ENCODE measurements at places on chromosomes 13 and 19.

- DNase-seq = no peak
Measured at GRCh38 chr13:97726664-97727280, 226.7 kb upstream of the IPO5 start.

GRCh38 chr13:75897386-75897785 is 261.3 kb downstream of the LMO7 start:
- no peak for DNase-seq

GRCh38 chr13:75470676-75471075 is 11.3 kb downstream of the TBC1D4 start:
- no peak for DNase-seq

DNA sequence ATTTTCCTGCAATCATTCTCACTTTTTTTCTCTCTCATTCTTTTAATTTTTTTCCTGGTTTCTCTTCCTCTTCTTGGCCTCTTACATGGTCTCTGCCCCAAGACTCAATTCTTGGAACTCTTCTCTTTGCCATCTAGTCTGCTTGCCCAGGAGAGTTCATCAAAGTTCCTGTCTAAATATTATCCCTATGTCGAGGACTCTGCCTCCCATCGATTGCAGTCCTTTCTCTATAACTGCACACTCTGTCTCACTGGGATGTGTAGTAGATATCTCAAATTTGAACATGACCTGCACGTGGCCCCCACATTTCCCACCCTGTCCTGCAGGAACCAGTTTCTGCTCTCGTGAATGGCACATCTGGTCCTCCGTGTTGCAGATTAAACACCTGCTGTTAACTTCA is 204.7 kb upstream of the TMTC4 start:
- DNase-seq = no peak

DNA sequence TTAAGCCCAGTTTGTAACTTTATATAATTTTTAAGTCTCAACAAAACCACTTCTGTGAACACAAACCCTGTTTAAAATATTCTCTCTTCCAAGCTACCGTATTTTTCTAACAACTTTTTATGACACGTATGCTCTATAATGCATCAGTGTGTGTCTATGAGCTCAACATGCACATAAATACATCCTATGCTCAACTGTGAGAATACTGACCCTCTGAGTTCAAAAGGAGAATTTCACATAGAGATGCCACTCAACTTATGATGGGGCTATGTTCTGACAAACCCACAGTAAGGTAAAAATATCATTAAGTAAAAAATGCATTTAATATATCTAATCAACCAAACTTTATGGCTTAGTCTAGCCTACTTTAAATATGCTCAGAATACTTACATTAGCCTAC is 1139.7 kb upstream of the SPRY2 start:
- DNase-seq = no peak

DNA sequence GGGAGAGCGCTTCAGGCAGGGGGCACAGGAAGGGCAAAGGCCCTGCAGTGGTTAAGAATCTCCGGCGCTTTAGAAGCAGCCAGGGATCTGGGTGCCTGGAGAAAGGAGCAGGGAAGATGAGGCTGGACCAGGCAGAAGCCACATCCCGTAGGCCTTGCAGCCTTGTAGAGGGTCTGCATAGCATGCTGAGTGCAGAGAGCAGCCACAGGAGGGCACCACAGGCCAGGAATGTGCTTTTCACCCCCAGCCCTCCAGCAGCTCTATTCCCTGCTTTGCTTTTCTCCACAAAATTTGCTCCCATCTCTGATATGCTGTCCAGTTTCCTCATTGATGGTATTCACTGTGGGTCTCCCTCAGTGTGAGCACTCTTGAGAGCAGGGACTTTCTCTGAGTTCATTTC is 5.7 kb downstream of the WDR62 start:
- DNase-seq = peak; percentile 21

GRCh38 chr19:4233282-4233853 is 4.0 kb downstream of the EBI3 start:
- peak; percentile 61 for DNase-seq

- no peak for DNase-seq
Measured at GRCh38 chr13:59951011-59951410, 212.7 kb downstream of the DIAPH3 start.

DNA sequence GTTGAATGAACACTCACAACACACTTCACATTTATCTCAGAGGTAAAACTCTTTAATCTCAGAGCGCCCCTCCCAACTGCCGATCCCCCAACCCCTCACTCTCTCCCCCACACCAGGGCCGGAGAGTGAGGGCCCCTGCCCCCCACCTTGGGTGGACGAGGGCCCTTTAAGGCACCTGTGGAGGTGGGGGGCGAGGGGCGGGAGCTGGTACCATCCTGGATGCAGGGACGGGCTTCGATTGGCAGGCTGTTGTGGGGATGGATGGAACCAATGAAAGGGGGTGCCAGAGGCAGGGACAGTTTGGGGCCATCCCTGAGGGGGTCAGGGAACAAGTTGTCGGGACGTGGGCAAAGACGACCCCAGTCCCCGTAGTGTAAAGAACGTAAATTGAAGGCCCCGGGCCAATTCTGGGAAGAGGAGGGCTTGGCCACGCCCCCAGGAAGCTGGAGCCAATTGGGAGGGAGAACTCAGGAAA is 1.7 kb upstream of the PNKP start:
- no peak for DNase-seq

DNA sequence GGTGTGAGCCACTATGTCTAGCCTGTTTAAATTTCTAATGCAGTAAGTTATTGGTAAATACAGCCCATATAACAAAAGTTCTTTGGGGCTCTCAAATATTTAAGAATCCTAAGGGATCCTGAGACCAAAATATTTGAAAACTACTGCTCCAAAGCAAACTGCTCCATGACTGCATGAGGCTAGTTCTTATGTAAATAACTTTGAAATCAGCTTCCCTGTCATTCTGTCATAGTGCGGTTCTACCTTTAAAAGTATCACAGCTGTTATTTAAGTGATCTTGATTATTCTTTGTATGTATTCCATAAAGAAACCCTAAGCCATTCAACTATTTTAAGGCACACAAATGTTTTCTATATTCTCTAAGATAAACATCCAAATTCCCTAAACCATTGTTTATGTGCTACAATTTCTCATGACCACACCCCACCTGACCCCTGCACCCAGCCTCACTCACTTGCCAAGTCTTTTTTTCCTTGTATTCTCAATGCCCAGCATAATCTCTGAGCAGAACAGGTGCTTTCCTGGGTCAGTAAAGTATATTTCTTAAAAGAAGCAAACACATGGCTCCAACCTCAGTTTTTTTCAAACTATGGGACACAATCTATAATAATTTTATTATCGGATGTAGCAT is 146.6 kb downstream of the RNF17 start:
- no peak for DNase-seq

- no peak for DNase-seq
Measured at GRCh38 chr13:39481491-39481890, 121.5 kb downstream of the LHFPL6 start.

DNA sequence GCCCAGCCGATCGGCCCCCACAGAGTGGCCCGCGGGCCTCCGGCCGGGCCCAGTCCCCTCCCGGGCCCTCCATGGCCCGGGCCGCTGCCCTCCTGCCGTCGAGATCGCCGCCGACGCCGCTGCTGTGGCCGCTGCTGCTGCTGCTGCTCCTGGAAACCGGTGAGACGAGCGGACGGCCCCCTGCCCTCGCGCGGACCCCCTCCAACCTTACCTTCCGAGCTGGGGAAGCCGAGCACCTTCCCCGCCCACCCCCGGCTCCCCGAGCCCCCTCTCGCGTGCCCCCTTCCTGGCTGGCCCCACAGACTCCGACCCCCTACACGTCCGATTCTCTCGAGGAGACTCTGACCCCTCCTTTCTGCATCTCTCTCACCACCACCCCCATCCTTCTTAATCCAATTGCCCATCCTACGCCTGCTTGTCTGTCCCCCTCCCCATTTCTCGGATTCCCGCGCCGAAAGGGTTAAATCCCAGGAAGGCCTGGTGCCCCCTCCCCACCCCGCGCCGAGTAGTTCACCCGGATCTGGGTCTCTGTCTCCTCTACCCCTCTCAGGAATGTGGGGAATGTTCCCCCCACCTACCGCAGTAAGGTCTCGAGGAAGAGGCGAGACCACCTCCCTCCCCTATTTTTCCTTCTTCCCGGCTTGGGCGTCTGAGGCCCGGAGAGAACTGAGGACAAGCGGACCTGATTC is 502 bp downstream of the NECTIN2 start:
- no peak for DNase-seq

DNA sequence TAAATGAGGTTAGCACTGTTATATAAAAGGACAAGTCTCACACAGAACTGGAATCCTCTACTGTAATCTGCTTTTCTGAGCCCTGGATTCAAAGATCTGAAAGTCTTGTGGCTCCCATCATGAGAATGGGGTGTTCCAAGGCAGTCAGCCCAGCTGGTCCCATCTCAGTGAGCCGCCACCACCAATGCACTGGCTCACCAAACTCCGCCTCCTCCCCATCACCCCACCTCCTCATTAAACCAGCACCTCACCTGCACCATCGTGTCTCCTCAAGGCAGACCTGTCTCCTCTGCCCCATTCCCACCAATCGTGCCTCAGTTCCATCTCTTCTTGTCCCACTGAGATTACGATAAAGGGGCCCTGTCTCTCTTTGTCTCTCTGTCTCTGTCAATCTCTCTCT is 166.7 kb downstream of the USP12 start:
- no peak for DNase-seq

DNA sequence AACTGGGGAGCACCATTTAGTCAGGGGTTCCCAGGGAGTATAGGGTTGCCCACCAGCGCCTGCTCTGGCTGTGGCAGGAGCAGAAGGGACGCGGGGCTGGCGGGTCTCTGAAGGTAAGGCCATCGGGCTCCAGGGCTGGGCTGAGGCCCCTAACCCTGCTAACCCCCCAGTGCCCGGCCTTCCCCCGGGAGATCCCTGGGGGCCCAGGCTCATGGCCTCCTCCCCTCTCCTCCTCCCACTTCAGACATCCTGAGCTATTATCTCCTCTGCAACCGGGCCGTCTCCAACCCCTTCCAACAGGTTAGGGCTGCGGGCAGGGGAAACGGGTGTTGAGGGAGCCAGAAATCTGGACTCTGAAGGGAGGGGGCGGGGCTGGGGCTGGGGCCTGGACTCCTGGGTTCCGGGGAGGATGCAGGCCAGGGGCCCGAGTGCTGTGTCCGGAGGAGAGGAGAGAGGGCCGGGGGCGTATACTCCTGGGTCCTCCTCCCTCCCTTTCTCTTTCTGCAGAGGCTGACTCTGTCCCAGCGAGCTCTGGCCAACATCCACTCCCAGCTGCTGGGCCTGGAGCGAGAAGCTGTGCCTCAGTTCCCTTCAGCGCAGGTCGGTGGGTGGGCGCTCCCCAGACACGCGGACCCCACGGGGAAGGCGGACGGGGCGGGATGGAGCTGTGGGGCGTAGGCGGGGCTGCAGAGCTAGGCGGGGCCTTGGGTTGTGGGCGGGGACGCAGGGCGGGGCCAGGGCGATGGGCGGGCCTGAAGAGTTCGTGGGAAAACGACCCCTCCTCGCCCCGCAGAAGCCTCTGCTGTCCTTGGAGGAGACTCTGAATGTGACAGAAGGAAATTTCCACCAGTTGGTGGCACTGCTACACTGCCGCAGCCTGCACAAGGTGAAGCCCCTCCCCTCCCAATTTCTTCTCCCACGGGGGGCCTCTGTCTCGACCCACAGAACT is 15.3 kb downstream of the TTYH1 start:
- peak; percentile 50 for DNase-seq

DNA sequence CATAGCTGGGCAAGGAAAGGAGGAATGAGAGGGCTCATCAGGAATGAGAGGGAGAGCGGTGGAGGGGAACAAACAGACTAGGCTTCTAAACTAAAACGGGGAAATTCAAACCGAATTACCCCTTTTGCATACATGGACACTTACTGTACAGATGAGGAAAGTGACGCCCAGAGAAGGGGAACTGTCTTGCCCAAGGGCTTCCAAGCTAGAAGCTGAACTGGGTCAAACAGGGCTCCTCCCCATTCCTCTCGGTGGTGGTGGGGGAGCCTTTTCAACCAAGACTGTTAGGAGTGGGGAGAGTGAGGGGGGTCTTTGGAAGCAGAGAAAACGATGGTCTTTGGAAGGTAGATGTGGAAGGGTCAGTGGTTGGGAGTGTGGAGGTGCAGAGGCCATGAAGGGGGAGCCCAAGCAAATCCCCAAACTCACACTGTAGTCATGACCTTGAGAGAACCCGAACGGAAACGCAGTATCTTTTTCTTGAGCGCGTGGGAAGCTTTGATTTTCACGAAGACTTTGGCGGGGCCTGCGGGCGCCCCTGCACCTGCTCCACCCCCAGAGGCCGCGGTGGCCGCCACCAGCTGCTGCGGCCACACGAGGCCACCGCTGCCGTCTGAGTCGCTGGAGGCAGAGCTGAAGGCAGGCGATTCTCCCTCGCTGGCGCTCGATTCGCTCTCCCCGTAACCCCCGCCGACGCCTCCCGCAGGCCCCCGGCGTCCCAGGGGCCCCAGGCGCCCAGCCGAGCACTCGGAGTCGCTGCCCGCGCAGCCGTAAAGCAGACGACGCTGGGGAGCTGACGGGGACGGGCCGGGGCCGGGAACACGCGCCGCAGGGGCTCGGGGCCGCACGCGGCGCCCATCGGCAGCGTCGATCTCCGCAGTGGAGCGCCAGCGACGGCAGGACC is 12.3 kb upstream of the GNG8 start:
- DNase-seq = no peak

- no peak for DNase-seq
Measured at GRCh38 chr19:7953060-7953459, 9.6 kb upstream of the TIMM44 start.

- no peak for DNase-seq
Measured at GRCh38 chr13:67308004-67308772, 78.1 kb upstream of the PCDH9 start.

- DNase-seq = peak; percentile 68
Measured at GRCh38 chr19:10228920-10229319, 2.2 kb downstream of the S1PR2 start.

- DNase-seq = no peak
Measured at GRCh38 chr13:41648314-41648935, 191.1 kb downstream of the RGCC start.

DNA sequence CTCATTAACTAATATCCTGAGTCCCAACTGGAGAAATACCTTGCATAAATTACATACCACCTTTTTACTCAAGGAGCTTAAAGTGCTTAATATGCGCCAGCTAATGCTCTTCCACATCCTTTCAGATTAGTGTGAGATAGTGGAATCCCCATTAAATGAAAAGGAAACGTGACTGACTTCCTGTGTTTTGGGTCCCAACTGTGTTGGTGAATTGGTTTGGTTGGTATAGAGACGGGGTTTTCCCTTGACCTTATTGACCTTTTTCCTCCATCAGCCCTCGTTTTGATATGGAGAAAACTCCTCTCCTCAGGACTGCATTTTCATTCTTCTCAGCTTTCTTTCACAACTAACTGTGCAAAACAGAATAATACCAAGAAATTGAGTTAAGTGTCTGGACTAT is 163.5 kb downstream of the PAN3 start:
- DNase-seq = no peak

- no peak for DNase-seq
Measured at GRCh38 chr19:2239173-2239572, 2.5 kb downstream of the SF3A2 start.

GRCh38 chr13:104975272-104975671 is 1560.2 kb downstream of the EFNB2 start:
- no peak for DNase-seq
